ENCODE measurements at places on chromosomes 2 and 18.

DNA sequence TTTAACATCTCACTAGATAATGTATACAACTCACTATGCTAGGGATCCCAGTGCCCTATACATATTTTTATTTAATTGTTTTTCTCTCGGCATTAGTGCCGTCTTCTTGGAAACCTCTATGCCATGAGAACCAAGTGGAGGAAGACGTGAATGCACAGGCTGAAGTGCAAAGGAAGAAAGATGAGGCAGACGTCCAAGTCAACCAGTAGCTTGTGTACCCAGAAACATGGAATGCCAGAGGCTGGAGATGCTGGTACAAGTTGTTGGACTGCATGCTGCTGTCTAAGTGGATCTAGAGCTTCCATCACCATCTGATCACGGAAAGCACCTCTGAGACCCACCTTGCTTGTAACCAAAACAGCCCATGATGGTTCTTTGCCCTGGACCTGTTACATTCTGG, 12.5 kb upstream of the GEMIN6 start:
- DNase-seq, result no peak

- DNase-seq, result no peak
Observed at GRCh38 chr2:109415581-109416013, 198.2 kb downstream of the SEPTIN10 start.

- DNase-seq, result no peak
Observed at GRCh38 chr2:239800785-239801386, 224.3 kb downstream of the NDUFA10 start.

- DNase-seq, result no peak
Observed at GRCh38 chr2:73037947-73038585, 33.4 kb downstream of the SFXN5 start.

GRCh38 chr2:215982465-215982875, 30.9 kb downstream of the MREG start:
- DNase-seq, result no peak

DNA sequence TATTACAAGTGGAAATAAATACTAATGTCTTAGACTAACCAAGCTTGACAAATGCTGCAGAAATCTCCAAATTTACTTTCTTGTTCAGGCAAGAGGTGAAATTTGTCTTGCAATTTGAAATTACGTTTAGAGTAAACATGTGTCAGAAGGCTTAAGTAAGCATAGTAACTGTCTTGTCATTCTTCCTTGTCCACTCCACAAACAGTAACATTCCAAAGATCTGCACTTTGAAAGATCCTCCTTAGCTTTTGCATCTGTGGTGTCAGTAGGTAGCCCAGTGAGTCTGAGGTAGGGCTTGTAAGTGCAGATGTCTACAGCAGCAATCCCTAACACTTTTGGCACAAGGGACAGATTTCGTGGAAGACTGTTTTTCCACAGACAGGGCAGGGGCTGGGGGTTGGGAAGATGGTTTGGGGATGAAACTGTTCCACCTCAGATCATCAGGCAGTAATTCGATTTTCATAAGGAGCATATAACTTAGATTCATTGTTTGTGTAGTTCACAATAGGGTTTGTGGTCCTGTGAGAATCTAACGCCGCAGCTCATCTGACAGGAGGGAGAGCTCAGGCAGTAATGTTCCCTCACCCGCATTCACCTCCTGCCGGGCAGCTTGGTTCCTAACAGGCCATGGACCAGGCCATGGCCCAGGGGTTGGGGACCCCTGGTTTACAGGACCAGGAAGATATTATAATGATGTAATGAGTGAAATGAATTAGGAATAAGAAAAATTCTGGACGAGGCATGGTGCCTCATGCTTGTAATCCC, 18.6 kb downstream of the RASGRP3 start:
- DNase-seq, result no peak

- DNase-seq, result no peak
Observed at GRCh38 chr2:173520918-173521317, 166.2 kb downstream of the CDCA7 start.
